ENCODE measurements at places on chromosomes 4 and X.

- DNase-seq = no peak
Observed at GRCh38 chr4:14520171-14520570, 482.1 kb upstream of the CPEB2 start.

GRCh38 chr4:17029964-17030363 is 131.5 kb upstream of the LDB2 start:
- no peak for DNase-seq

GRCh38 chrX:25007059-25008053 is 8.4 kb downstream of the ARX start:
- no peak for DNase-seq

DNA sequence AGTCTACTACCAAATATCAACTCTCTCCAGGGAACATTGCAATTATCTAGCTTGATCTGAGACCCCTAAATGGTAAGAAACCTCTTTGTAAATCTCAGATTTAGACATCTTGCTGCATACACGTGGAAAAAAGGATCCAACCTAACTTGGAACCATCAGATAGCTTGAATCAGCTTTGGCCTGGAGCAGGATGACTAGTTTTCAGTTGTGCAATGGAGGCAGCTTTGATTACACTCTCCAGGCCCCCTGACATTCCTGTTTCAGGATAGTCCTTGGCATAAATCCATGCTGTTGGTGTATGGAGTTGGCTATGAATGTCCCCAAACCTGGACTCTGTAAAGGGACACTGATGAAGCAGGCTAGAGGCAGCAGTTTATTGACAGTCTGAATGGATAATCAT is 1061.9 kb upstream of the TENM3 start:
- DNase-seq = no peak

GRCh38 chr4:31307029-31307428 is 586.9 kb downstream of the PCDH7 start:
- DNase-seq = no peak

DNA sequence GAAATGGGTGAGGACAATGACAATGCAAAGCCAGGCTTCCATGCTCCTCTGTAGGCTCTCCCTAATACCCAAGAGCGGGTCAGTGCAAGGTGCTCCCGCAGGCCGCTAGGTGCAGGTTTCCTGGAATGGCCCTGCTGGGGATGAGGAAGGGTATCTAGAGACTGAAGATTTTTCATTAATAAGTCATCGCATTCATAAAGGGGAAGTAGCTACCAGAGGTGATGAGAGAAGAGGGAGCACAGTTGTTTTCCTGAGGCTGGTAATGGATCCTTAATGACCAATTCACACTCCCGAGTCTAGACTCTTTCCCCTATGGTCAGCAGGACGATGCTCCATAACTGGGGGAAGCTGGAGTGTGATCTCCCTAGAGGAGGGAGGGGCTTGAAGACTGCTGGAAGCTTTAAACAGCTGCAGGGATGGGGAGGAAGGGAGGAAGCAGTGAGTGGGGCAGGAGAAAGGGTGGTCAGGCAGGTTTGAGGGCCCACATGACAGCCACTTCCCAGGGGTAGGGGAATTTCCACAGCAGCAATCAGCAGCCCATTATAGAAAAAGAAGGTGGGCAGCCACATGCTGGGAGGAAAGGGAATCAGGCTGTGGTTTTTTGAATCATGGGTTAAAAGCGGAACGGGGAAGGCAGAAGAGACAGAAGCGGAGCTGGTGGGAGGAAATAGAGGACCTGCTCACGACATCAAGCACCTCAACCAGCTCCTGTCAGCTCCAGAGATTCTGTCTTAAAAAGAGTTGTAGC is 10.2 kb upstream of the ATP6AP2 start:
- DNase-seq = no peak

- no peak for DNase-seq
Observed at GRCh38 chr4:95627024-95627605, 78.3 kb upstream of the UNC5C start.

GRCh38 chr4:127988638-127989037 is 23.4 kb downstream of the ABHD18 start:
- DNase-seq = no peak

DNA sequence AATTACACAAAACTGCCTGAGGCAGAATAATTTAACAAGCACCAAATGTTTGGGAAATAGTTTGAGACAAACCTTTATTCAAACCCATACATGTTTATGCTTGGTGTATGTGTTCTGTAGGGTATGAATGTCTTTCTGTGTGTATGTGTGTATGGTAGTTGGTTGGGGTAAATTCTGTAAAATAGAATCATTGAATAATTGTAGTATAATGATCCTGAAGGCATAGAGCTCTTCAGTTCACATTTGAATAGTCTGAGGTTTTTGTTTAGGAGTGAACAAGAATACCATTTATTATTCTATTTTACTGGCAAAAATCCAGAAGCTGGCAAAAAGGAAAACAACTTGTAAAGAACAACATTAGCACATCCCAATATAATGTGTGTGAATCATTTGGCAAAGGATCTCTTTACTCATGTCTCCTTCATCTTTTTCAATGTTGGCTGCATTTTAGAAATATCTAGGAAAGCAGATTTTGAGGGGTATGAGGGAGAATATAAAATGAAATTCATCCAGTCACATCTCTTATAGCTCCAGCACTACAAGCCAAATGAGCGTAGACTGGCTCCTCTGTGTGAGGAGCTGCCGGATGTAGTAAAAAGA is 360.0 kb downstream of the CHIC1 start:
- DNase-seq = no peak

GRCh38 chrX:134373736-134374135 is 86.2 kb upstream of the HPRT1 start:
- no peak for DNase-seq

DNA sequence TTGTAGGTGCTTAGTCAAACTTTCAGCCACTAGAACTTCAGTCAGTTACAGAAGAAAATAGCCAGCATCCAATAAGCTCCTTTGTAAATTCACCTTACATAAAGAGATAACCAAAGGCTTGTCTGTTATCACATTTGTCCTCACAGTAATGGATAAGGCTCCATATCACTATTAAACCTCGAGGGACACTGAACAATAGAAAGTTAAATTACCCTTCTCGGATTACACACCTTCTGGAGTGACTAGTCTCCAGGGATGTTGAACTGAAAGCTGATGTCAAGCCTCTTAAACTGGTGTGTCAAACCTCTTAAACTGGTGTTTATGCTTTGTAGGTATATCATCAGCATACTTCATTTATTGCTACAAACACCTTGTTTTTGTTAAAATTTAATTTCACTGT is 639.0 kb downstream of the CENPC start:
- DNase-seq = no peak

DNA sequence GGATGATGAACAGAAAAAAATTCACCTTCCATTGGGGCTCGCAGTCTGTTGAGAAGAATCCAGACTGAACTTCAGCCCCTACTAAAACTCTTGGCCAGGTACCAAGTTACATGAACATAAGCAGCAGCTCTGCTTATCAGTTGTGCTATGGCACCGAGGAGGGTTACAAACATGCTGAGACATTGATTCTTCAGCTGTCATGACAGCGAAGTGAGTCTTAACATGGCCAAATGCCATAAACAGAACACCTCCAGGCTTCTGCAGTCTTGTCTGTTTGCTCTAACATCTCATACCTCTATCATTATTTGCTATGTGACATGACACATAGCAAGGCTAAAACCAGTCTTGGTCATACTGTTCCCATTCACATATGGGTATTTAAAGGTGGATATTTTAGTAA is 521.5 kb downstream of the GRID2 start:
- DNase-seq = no peak

DNA sequence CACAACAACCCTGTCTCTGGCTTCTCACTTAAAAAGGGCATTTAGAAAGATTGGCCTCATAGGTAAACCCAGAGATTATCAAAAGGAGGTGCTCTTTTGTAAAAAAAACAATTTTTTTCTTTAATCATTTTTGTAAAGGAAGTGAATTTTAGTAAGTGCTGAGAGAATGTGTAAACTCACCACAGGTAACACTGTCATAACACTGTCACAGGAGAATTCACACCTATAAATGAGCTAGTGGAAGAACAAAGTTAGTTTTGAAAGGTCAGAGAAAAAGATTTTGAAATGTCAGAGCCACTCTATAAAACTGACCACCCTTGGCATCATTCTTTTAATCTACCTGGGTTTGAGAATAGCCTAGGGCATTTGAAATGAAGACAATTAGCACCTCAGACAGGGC is 3.3 kb upstream of the SH2D1A start:
- DNase-seq = no peak

- no peak for DNase-seq
Observed at GRCh38 chr4:104870495-104871233, 276.0 kb upstream of the TET2 start.

DNA sequence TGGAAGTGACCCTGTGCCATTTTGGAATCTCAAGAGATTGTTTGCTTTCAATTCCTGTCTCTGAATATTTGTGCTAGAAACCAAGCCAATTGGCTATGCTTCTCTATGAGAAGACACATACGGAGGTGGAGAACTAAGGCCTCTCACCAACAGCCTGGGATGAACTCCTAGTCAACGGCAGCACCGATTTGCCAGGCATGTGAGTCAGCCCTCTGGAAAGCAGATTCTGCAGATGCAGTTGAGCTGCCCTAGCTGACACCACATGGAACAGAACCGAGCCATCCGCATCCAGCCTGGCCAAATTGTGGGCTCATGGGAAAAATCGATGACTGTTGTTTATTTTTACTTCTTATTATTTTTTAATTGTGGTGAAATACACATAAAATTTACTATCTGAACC is 58.2 kb upstream of the WDFY3 start:
- no peak for DNase-seq

GRCh38 chr4:37365888-37366287 is 121.3 kb downstream of the NWD2 start:
- no peak for DNase-seq

- no peak for DNase-seq
Observed at GRCh38 chr4:154691229-154691628, 52.6 kb upstream of the LRAT start.
